ENCODE measurements at places on chromosomes 12 and 14.

DNA sequence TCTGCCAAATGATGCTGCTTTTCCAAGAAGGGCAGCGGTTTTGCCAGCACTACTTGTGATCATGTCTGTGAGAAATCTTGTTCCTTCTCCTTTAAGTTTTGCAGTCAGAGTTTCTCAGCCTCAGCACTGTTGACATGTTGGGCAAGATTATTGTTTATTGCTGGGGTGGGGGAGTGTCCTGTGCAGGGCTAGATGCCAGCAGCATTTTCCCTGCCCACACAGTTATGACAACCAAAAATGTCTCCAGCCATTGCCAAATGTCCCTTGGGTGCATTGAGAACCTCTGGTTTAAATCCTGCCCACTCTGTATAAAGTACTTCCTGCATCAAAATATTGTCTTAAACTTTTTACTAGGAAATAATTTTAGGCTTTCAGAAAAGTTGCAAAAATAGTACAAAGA lies 20.0 kb downstream of the TMEM132C start:
- no peak for DNase-seq

DNA sequence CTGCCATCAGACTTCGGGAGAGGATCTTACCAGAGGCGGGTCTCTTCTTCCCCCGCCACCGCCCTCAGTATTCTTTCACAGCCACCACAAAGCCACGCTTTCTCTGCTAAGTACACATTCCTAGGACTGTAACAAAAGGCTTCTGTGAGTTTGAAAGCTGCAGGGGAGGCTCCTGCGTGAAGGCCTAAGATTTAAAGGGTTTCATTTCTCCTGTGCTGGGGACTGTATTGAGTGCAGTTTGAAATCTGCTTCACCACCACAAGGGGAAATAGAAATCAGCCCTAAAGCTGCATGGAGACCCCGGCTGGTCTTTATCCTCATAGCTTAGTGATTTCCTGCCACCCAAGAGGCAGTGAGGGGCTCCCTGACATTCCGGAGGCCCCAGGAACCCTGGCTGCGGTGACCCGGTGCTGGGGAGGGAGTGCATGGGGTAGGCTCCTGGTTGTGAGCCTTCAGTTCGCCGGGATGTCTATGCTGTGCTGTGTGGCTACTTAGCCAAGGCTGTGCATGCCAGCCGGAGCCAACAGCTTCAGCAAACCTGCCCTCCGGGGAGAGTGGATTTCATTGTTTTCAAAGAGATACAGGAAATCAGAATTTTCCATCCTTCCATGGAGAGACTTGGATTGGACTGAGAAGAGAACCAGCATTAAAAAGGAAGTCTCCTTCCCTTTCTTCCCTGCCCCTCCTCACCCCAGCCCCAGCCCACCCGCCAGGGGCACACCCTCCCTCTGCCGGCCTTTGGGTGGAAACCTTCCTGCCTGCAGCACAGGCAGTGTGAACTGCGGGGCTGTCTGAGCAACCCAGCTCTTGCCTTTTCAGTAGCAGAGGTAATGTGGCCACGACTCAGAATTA lies 163.3 kb downstream of the ETV6 start:
- peak; percentile 56 for DNase-seq

GRCh38 chr12:89417246-89417977 lies 65.1 kb upstream of the DUSP6 start:
- peak; percentile 15 for DNase-seq

- DNase-seq = no peak
Measured at GRCh38 chr12:31751085-31751484, 22.3 kb upstream of the AMN1 start.

DNA sequence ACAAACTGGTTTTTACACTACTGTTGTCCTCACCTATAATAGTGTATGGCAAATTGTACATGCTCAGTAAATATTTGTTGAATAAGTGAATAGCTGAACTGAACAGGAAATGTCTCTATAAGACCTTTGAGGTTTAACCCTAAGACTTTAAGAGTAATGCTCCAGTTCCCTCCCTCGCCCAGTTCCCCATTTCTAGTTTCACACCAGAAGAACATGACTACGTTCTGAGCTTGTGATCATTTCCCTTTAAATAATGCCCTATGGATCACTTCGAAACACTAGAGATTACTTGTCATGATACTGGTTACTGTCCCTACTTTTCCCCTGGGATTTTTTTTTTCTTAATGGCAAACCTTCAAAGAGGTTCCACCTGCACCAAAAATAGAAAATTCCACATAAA lies 69.3 kb downstream of the PRKD1 start:
- no peak for DNase-seq

- no peak for DNase-seq
Measured at GRCh38 chr14:89245802-89246201, 171.2 kb downstream of the FOXN3 start.

DNA sequence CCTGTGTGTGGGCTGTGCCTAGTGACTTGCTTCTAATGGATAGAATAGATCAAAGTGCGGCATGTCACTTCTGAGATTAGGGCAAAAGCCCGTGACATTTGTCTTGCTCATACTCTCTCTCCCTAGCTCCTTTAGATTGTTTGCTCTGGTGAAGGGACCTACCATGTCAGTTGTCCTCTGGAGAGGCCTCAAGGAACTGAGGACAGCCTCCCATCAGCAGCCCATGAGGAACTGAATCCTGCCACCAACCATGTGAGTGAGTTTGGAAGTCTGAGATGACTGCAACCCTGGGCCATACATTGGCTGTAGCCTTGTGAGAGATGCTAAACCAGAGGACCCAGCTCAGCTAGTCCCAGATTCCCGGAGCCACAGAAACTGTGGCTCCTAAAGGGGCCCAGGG lies 101.6 kb upstream of the ESRRB start:
- no peak for DNase-seq

DNA sequence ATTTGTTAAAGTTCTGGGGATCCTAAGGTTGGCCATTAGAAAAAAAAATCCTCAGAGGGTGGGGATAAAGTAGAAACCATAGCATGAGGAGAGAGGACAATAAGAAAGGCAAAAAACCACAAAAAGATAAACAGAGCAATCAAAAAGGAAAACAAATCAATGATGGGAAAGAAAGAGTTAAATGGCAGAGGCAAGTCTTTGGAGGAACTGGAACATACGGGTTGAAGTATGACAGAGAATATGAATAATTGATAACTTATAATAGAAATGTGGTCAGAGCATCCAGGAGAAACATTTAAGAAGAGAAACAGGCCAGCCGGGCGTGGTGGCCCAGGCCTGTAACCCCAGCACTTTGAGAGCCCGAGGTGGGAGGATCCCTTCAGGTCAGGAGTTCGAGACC lies 17.8 kb upstream of the SALL2 start:
- DNase-seq = no peak

DNA sequence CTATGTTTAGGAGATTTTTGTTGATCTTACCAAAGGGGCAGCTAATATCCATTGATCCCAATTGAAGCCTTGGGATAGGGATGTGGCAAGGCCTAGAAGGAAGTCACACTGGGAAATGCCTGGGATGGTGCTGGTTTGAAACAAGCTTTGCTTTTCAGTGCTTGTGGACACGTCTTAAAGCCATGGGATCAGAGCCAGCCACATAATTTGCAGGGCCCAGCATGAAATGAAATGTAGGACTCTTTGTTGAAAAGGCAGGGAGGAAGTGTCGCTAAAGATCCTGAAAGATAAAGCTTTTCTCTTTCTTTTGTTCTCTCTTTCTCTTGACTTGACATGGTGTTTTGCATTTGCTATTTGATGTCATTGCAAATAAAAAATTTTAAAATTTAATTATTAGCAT lies 5.0 kb downstream of the TTC9 start:
- DNase-seq = no peak

DNA sequence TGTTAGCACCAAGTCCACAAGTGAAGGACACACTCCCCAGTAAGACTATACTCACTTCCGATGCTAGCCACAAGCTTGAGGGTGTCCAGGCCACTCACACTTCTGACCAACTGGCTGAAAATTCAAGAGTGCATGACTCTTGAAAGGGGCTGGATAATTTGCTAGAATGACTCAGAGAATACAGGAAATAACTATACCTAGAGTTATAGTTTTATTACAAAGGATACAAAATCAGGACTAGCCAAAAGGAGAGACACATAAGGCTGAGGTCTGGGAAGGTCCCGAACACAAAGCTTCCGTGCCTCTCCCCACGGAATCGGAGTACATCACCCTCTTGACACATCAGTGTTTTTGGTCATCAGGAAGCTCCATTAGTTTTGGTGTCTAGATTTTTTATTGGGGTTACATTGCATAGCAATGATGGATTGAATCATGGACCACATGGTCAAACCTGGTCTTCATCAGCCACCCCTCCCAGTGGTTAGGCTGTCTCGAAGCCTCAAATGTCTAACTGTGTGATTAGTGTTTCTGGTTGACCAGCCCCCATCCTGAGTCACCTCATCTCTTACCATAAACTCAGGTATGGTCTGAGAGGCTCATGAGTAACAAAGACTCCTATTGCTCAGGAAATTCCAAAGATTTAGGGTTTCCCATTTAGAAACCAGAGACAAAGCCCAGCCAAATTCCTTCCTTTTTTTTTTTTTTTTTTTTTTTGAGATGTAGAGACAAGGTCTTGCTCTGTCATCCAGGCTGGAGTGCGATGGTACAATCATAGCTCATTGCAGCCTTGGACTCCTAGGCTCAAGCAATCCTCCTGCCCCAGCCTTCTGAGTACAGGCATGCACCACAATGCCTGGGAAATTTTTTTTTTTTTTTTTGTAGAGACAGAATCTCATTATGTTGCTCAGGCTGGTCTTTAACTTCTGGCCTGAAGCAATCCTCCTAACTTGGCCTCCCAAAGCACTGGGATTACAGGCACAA lies 472.0 kb upstream of the TBX3 start:
- peak; percentile 100 for DNase-seq

- peak; percentile 62 for DNase-seq
Measured at GRCh38 chr12:64890873-64891468, 66.5 kb downstream of the TBC1D30 start.

DNA sequence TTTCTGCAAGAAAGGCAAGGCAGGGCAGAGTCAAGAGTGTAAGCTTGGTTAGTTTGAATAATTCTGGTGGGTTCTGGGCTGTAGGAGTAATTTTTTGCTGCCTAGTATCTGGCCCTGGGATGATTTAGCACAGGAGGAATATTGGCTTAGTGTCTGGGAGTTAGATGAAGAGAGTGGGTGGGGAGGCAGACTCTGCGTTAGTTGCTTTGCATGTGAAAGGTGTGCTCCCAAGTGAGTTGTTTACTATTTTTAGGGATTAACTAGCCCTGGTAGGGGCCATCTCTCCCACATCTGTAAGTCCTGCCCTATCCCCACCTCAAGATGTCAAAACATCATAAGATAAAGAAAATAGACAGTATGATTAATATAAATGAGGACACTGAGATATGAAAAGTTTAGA lies 249.7 kb downstream of the LRIG3 start:
- DNase-seq = no peak

- no peak for DNase-seq
Measured at GRCh38 chr14:88476214-88476774, 78.5 kb downstream of the PTPN21 start.

DNA sequence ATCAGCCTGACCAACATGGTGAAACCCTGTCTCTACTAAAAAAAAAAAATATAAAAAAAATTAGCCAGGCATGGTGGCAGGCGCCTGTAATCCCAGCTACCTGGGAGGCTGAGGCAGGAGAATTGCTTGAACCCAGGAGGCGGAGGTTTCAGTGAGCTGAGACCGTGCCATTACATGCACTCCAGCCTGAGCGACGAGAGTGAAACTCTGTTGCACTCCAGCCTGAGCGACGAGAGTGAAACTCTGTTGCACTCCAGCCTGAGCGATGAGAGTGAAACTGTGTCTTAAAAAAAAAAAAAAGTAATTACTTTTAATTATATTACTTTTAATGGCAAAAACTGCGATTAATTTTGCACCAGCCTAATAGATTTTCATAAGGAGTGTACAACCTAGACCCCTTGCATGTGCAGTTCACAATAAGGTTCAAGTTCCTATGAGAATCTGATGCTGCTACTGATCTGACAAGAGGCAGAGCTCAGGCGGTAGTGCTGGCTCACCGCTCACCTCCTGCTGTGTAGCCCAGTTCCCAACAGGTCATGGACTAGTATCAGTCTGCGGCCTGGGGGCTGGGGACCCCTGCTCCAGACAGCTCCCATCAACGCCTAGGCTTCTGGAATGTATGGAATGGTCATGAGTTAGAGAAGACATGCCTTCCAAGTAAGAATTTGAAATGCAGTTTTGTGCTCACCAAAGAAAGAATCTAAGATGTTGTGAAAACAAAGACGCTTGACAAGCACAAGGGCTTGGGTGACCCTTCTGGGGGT lies 10.1 kb downstream of the LTB4R start:
- no peak for DNase-seq

GRCh38 chr12:100267603-100268281 lies 765 bp downstream of the SCYL2 start:
- DNase-seq = peak; percentile 14

- DNase-seq = no peak
Measured at GRCh38 chr14:100609331-100609870, 22.2 kb upstream of the BEGAIN start.

DNA sequence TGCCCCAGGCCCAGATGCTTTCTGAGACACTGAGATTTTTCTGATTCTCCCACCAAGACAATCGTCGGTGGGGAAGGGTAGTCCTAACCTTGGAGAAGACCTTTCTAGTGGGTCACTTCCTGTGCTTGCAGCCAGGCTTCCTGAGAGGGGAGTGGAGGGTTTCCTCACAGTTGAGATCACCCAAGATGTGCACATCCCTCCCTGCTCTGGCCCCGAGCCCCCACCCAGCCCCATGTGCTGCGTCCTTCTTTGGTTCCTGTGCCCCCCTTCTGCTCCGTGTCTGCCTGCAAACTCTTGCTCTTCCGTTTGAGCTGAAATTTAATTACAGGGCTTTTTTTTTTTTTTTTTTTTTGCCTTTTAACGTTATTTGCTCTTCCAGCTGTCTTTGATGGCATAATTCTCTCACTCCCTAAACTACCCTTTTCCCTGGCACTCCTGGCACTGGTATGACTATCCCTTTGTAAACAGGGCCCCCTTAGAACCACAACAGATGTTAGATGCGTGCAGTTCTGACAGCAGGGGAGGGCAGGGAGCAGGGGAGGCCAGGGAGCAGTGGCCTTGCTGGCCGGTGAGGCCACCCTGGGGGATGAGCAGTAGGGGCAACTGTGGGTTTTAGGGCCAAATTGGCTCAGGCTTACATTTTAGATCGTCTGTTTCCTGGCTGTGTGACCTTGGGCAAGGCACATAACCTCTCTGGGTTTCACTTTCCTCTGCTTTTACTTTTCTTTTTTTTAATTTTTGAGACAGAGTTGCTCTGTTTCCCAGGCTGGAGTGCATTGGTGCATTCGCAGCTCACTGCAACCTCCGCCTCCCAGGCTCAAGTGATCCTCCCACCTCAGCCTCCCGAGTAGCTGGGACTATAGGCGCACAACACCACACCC lies 144.5 kb downstream of the PHETA1 start:
- no peak for DNase-seq

DNA sequence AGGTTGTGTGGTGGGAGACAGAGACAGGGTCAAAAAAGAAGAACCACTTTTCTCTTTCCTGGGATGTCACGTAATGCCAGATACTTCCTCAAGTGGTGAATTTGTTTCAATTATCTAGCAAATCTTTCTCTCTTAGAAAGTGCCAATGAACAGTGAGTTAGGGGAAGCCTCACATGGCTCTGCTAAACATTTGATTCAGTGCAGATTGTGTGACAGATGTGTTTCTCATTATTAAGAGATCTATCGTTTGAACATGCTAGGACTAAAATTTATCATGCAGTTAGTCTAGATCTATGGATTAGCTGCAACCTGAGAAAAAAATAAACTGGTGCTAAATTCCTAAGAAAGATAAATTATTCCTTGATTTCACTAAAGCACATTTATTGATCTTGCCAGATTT lies 247.8 kb downstream of the MDGA2 start:
- DNase-seq = no peak
